GM12878 (cell line): ENCODE measurements at places on chromosomes 2 and 18.

- DNase-seq, result peak; percentile 43
Measured at GRCh38 chr18:11149441-11150270, at the start of gene PIEZO2. PIEZO2 (minus strand) TSS chr18:11149569; CDS start chr18:11148588, 981 bp downstream.

GRCh38 chr2:69837533-69837932, 8.1 kb downstream of the GMCL1 start:
- DNase-seq, result no peak

DNA sequence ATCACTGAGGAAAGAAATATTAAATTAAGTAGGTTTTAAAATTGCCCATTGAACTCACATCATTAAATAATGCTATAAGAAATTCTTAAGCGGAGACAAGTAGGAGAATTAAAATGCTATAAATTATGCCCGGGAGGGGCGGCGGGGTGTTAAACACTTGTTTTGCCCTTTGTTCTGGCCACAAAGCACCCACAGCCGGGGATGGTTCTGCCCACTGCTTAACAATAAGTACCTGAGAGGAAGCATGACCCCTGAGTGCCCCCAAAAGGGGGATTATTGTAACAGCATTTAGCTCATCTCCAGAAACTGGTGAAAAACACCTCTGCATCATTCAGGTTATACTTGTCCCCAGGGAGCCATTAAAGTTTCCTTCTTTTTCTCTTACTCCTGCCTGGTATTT, 332.7 kb upstream of the POU3F3 start:
- no peak for DNase-seq

- DNase-seq, result no peak
Measured at GRCh38 chr2:168526641-168527040, 70.6 kb downstream of the CERS6 start.

DNA sequence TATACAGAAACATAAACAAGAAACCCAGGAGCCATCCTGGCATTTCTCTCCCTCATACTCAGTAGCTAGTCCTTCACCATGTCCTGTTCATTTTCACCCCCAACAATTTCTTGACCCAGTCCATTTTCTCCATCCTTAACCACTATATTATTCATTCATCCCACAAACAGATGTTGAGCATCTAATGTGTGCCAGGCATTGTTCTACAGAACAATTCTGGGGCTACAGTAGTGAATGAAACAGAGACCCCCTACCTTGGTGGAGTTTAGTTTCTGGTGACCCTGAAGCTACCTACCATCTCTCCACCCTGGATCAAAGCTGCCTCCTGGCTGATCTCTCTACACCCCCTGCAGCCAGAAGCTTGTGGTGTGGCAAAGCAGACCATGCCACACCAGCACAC, 27.5 kb upstream of the BZW1 start:
- no peak for DNase-seq

DNA sequence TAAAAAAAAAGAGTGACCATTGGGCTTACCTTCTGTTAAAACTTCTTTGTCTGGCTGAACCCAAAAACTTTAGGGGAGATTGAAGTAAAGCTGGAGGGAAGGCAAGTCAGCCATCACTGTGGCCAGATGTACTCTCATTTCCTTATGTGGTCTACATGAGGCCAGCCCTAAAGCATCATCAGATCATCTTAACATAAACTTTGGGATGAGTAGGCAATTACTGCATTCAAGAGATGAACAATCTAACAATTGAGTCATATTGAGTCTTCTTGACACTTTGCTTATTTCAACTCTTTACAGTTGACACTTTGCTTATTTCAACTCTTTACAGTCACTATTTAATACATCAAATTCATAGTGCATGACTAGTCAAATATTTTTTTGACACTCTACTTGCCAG, 155.6 kb downstream of the QPCT start:
- DNase-seq, result no peak

DNA sequence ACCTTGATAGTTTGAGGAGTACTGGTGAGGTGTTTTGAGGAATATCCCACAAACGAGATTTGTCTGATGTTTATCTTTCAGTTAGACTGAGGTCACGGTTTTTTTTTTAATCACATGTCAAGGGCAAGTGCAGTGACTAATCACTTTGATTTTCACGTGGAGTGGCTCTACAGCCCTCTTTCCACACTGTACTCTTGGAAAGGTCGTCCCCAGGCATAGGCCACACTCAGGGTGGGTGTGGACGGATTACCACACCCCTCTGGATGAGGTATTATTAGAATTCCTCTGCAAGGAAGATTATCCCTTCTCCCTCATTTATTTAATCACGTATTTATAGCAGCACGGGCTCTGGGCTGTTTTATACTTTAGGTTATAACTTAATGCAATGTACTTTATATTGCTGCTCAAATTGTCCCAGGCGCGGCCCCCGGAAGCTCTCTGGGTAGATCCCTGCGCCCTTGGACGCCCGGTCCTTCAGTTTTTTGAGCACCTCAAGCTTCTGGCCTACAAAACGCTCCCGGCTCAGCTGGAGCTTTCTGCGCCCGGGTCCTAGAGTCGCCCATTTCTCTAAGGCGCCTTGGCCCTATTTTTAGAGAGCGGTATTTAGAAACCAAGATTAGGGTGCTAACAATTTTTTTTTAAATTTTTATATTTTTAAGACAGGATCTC, 515 bp upstream of the PLEKHB2 start:
- DNase-seq, result peak; percentile 5

- DNase-seq, result no peak
Measured at GRCh38 chr2:134408791-134409190, 154.9 kb downstream of the MGAT5 start.

GRCh38 chr18:59885579-59886163, 14.1 kb upstream of the PMAIP1 start:
- DNase-seq, result peak; percentile 78

DNA sequence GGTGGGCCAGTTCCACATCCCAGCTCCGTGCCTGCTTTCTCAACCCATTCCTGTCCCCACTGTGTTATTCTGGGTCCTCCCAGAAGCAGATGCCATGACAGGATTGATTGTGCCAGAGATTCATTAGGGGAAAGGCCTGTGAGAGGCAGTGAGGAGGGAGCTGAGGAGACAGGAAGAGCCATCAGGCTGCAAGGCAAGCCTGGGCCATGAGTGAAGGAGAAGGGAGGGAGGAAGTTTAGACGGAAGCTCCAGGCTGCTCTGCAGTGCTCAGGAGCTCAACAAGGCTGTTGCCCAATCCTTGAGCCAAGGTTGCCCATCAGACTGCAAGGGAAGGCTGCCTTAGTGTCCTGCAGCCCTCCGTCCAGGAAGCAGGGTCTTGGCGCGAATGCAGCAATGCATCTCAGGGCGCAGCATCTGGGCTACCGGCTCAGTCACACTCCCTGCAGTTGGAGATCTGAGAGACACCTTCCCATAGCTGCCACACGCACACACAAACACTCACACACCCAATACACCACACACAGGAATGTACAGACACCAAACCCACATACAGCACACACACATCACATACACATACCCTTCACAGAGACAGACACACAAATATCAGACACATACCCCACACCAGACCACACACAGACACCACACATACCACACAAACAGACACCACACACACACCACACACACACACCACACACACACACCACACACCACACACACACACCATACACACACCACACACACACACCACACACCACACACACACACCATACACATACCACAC, 139.5 kb upstream of the NDUFV2 start:
- no peak for DNase-seq

GRCh38 chr2:239903803-239904202, 121.3 kb downstream of the NDUFA10 start:
- no peak for DNase-seq

GRCh38 chr2:159124441-159124911, 156.0 kb downstream of the TANC1 start:
- no peak for DNase-seq

DNA sequence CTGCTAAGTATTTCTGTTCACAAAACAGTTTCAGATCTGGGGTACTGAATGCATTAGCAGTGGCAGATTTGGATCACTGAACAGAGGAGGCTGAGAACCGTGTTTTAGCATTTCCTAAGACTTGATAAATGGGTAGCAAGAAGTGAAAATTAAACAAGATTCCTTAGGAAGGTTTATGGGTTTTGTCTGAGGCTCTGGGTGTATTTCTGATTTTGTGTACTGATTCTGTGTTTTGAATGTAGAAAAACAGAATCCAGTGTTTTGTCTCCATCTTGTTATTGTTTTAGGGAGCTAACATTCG, 1.4 kb downstream of the FAM117B start:
- DNase-seq, result no peak

DNA sequence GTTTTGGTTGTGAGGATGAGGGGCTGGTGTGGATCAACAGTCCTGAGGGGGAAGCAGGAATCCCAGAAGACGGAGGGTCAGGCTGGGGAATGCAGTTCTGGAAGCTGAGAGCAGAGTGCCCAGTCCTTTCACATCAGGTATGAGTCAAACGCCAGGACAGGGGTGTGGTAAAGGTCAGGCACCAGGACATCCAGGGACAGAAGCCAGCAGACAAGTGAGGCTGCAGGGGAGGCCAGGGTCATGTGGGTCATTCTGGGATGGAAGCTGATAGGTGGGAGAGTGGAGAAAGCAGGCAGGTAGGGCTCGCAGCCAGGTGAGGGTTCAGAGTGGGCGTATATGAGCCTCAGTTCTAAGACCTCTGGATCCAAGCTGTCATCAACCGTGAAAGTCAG, 12.8 kb upstream of the GNLY start:
- DNase-seq, result no peak

- no peak for DNase-seq
Measured at GRCh38 chr18:22829781-22830180, 103.3 kb upstream of the RBBP8 start.

DNA sequence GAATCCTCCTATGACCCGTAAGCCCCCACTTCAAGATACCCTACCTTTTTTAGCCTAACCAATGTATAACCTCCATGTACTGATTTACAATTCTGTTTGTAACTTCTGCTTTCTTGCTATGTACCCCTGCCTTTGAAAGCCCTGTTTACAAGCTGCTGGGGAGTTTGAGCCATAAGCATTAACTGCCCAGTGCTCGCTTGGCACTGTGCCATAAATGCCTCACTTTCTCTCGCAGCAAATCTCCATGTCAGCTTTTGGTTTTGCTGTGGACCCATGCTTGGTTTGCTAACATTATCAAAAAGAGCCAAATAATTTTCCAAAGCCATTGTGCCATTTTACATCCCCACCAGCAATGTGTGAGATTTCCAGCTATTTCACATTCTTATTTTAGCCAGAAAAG, 51.8 kb downstream of the TEX51 start:
- no peak for DNase-seq

- no peak for DNase-seq
Measured at GRCh38 chr2:40719414-40719813, 267.5 kb upstream of the SLC8A1 start.

DNA sequence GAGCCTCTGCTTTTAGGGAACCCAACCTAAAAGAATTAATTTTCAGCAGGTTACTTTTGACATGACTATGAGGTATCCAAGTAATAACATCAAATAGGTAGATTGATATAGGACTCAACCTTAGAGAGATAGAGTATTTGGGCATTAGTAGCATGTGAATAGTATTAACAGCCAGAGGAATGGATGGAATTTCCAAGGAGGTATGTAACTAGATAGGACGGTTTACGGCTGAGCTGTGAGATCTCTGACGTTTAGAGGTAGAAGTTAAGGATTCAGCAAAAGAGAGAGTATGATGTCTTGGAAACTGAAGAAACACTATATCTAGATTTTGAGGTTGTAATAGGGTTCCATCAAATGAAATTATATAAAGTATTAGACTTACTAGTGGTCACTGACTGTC, 70.3 kb downstream of the HNMT start:
- DNase-seq, result no peak

DNA sequence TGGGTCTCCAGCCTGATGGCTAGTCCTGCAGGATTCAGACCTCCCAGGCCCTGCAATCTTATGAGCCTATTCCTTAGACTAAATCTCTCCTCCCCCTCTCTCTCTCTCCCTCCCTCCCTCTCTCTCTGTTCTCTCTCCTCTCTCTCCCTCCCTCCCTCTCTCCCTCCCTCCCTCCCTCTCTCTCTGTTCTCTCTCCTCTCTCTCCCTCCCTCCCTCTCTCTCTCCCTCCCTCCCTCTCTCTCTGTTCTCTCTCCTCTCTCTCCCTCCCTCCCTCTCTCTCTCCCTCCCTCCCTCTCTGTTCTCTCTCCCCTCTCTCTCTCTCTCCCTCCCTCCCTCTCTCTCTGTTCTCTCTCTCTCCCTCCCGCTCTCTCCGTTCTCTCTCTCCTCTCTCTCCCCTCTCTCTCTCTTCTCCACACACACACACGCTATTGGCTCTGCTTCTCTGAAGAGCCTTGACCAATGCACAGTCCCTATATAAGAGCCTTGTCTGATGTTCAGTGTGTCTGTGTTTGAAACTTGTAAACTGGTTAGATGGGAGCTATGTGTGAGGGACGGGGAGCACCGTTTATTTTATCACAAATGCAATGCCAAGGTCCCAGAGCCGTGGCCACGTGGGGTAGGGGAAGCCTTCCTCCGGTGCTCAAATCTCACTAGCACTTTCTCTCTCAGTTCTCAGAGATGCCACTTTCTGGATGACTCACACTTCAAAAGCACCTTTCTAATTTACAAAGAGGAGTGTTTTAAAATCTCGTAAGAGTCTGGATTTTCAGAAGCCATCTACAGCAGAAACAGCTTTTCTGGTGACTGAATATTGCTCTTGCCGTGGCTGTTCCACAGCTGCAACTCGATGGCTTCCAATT, 9.4 kb upstream of the PRLH start:
- peak; percentile 89 for DNase-seq

DNA sequence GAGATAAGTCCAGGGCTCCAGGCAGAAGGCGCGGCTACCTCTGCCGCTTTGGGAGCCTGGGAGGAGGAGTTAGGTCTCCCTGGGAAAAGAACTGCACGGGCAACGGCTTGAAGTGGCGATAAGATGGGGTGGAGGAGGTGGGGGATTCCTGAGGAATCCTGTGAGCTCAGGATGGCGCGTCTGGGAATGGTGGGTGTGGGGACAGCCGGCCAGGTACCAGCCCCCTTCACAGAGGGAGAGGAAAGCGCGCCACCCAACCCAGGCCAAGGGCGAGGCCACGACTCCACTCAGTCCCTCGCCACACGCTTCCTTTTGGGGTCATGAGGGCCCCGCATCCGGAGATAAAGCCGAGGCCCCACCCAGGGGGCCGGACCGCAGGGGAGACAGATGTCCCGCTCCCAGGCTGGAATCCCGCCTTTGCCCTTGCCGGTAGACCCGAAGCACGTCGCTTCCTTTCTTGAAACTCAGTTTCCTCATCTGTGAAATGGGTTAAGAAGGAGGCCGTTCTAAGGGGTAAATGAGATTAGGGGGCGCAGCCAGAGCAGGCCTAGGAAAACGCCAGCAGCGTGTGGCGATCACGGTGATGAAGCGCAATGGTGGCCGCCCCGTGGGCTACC, 1.7 kb upstream of the CTDSP1 start:
- peak; percentile 46 for DNase-seq
